ENCODE measurements at places on chromosomes 2 and 18.

DNA sequence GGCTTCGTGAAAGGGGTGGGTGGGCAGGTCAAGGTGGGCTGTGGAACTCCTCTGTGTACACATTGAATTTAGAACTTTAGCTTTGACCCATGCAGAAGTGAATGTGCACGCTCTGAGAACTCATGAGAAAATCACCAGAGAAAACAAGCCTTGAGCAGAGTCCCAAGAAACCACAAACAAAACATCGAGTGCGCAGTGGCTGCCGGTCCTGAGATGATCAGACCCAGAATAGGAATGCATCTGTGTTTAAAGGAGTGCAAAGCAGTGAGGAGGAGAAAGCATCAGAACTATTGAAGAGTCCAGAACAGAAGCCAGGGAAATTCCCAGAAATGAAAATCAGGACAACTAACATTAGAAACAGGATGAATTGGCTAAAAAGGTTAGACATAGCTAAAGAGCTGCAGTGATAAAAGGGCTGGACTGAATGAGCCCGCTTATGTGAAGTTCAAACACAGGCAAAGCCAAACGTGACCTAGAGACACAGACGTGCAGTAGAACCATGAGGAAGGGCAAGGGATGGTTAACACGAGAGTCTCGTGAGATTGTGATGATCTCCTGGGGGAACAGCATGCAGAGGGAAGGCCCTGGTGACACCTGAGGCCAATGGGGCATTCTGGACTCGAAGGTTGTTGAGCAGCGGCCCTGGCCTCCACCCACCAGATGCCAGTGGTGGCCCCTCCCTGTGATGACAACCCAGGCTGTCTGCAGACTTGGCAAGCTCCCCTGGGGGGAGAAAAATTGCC, 16.4 kb upstream of the TXNL4A start:
- no peak for DNase-seq

DNA sequence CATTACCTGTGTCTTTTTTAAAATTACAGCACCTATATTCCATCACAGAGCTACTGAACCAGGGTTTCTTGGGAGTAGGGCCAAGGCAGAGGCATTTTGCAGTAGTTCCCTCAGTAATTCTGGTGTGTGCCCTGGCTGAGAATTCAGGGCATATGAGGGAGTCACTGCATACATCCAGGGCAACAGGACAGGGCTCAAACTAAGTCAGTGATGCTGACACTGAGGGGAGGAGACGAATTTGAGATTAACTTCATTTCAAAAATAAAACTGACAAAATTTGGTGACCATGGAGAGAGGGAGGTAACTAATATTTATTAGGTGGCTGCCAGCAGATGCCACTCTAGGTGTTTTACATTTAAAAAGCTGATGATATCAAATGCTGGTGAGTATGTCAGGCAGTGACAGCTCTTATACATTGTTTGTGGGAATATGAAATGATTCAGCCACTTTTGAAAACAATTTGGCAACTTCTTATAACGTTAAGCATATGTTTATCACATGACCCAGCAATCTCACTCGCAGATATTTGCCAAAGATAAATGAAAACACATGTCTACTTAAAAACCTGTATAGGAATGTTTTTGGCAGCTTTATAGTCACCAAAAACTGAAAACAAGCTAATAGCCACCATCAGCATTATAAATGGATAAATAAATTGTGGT, 20.3 kb downstream of the STRADB start:
- DNase-seq, result no peak

GRCh38 chr2:97996679-97997078, 931 bp upstream of the TMEM131 start:
- DNase-seq, result no peak

- no peak for DNase-seq
Observed at GRCh38 chr2:105425936-105426625, 27.2 kb upstream of the FHL2 start.

GRCh38 chr18:77071061-77071460, 61.5 kb downstream of the MBP start:
- no peak for DNase-seq
